Kidney tubule cell (primary cell): ENCODE measurements at places on chromosomes 2 and 18.

GRCh38 chr2:218884519-218884918 lies 3.9 kb downstream of the WNT10A start:
- DNase-seq = no peak

- peak; percentile 57 for DNase-seq
Observed at GRCh38 chr2:64730551-64731262, 77.0 kb upstream of the SERTAD2 start.

GRCh38 chr2:133988316-133988891 lies 265.5 kb upstream of the MGAT5 start:
- DNase-seq = peak; percentile 11

GRCh38 chr2:197707316-197708213 lies 2.4 kb downstream of the MARS2 start:
- DNase-seq = peak; percentile 57

DNA sequence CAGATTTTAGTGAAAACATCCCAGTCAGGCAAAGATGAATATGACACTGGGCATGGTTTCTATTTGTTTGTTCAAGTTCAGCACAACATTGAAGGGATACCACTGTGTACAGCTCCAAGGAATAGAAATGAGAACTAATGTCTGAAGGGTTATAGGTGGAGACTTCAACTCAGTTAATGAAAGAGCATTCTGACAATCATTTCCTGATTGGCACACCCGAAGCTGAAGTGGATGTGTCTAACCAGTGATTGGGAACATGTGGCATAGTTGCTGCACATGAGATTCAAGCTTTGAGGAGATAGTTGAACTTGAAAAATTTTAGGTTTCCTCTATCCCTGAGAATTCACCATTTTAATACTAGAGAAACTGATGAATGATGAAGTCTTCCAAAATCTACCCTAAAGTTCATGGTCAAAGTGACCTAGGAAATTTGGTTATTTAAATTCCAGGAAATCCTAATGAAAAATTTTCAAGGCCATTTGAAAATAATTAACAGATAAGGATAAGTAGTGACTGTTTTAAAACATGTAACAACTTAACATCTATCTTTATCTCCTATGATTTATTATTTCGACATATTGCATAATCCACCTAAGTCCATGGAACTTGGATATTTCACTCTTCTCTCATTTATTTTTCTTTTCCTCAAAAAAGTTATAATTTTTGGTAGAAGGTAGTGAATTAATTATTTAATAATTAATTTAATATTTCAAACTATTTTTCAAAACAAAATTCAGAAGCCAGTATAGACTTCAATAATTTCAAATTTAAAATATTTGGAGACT lies 38.0 kb downstream of the SLC9A4 start:
- DNase-seq = peak; percentile 37

GRCh38 chr18:56516789-56517188 lies 121.6 kb downstream of the TXNL1 start:
- peak; percentile 31 for DNase-seq

GRCh38 chr2:164287056-164287455 lies 334.2 kb downstream of the GRB14 start:
- DNase-seq = no peak

GRCh38 chr18:76351961-76352581 lies 143.0 kb downstream of the ZNF516 start:
- DNase-seq = peak; percentile 85
